ENCODE measurements at places on chromosomes 13 and 19.

DNA sequence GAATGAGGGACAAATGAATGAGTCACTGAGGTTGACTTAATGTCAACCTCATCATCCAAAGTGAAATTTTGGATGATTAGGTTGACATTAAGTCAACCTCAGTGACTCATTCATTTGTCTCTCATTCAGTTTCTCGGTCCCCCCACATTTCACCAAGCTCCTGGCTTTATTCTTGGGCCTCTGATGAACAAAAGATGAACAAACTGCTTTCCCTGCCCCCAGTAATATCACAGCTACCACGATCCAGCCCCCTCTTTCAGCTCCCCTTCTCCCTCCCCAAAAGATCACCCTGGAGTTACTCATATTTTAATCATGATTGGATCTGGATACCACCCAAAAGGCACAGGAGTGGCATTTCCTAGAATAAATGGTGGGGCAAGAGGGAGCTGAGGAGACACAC lies 10.8 kb downstream of the CEACAM18 start:
- no peak for DNase-seq

- DNase-seq, result no peak
Measured at GRCh38 chr19:50498219-50499056, 12.6 kb downstream of the JOSD2 start.

- peak; percentile 39 for DNase-seq
Measured at GRCh38 chr13:40974460-40975407, 44.4 kb downstream of the ELF1 start.

DNA sequence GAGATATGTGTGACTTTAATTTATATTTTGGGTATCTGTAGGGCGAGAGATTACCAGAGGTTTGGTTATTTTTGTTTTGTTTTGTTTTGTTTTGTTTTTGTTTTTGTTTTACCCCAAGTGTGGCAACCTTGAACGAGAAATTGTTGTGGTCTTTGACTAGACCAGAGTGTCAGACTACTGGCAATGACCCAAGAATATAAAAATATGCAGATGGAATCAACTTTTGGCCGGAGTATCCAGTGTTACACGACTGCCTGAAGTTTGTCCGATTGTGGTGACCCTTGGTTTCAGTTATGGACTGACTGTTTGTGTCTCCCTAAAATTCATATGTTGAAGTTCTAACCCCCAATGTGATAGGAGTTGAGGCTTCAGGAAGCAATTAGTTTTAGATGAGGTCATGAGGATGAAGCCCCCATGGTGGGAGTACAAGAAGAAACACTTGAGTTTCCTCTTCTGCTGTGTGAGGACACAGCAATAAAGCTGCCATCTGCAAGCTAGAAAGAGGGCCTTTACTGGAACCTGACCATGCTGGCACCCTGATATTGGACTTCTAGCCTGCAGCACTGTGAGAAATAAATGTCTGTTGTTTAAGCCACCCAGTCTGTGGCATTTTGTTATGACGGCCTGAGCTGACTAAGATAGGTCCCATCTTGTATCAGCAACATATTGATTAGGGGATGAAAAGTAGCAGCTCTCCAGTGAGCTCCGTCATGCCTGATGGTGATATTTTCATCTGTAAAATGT lies 261.7 kb downstream of the MTUS2 start:
- DNase-seq, result no peak

DNA sequence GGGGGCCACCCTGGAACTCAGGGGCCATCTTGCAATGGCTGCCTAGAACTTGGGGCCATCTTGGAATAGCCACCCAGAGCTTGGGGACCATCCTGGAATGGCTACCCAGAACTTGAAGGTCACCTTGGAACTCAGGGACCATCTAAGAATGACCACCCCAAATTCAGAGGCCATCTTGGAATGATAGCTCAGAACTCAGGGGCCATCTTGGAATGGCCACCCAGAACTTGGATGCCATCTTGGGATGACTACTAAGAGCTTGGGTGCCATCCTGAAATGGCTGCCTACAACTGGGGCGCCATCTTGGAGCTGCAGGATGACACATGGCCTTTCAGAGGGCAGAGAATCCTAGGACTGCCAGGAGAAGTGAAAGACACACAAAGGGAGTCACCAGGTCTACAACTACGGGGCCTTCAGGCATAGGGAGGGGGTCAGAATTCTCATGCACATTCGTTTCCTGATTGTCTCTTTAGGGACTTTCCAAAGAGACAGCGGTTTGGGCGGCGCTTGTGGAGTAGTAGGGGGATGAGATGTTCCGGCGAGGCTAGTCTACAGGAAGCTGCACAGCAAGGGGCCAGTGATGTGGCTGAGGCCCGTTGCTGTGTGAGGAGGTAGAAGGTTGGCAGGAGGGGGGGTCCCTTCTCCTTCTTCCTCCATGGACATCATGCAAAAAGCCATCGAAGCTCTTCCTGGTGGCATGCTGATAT lies 125.0 kb downstream of the IER2 start:
- DNase-seq, result no peak

Data from GM20000 (cell line).